ENCODE measurements at places on chromosomes 16 and 17. TPM values are rescaled to one million over a fixed set of nuclear protein-coding genes. Genes with fewer than 3 reads are reported as not detected.

TTC19 gene
- total RNA-seq: 25.8 TPM

KRT20 gene
- not detected for total RNA-seq

MVP gene
- total RNA-seq: 60.7 TPM

- no peak for DNase-seq
These were observed 41.0 kb downstream of the PTRH2 start for GRCh38 chr17:59666235-59666634.

Data from heart right ventricle (tissue), 16 donors.